GF-D8 (cell line): ENCODE measurements at places on chromosomes 1 and 21.

- DNase-seq: peak; percentile 82
These were observed 28.2 kb downstream of the BATF3 start for GRCh38 chr1:212671342-212672031.

DNA sequence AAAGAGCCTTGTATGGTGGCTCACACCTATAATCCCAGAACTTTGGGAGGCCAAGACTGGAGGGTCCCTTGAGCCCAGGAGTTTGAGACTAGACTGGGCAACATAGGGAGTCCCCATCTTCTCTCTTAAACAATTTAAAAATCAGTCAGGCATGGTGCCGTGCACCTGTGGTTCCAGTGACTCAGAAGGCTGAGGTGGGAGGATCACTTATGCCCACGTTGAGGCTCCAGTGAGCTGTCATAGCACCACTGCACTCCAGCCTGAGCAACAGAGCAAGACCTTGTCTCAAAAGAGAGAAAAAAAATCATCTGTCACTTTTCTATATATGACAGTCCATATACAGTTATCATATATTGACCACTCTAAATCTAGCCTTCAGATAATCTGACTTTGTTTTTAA lies 658.3 kb downstream of the LTN1 start:
- DNase-seq: no peak

- DNase-seq: peak; percentile 77
These were observed 2.7 kb downstream of the USP25 start for GRCh38 chr21:15732290-15732995.

GRCh38 chr1:100936194-100936967 lies 40.5 kb downstream of the SLC30A7 start:
- no peak for DNase-seq

- no peak for DNase-seq
These were observed 296.1 kb downstream of the PDE4B start for GRCh38 chr1:66088787-66089186.

- no peak for DNase-seq
These were observed 35.3 kb upstream of the TENT5B start for GRCh38 chr1:27047914-27048313.

DNA sequence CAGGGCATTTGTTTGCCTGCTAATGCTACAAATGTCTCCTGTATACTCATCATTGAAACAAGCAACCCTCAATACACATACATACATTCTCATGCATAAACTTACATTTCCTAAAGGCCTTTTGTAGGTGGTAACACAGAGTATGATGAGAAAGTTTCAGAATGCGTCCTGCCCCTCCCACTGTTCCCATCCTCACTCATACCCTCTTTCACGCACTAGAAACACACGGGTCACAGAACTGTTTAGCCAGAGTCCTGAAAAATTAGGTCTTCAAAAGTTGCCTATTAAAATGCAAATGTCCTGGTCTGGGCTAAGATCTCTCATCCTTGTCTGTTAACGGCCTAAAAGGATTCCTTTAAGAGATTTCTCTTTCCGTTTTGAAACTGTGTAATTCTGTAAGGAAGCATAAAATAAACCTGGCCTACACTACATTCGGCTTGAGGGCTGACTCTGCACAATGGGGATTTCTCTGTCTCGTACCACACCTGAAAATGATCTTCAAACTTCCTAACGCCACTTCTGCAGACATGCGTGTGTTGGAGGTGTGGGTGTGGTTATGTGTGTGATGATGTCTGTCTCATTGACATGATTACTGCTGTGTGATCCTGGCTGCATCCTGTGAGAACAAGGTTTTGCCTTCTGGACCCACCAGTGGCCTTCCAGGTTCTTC lies 5.3 kb upstream of the FCER1A start:
- no peak for DNase-seq

- no peak for DNase-seq
These were observed 175.7 kb downstream of the ST6GALNAC3 start for GRCh38 chr1:76250271-76250670.
